ENCODE measurements at places on chromosomes 11 and 22.

GRCh38 chr11:12445001-12445400 is 67.6 kb downstream of the PARVA start:
- no peak for DNase-seq

DNA sequence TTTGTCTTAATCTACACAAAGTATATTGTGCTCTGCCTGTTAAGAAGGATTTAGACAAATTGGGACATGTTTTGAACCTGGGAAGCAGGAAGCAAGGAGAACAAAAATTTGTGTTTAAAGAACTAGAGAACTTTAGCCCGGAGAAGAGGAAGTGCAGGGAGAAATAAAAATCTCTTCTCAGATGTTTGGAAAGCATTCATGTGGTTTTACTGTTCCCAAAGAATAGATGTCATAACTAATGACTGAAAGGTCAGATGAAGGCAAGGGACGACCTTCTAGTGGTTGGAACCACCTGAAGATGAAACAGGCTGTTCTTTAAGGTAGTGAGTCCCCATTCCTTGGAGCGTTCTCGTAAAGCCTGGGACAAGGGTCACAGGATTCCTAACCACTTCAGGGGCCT is 38.3 kb downstream of the IRAG1 start:
- DNase-seq = no peak

DNA sequence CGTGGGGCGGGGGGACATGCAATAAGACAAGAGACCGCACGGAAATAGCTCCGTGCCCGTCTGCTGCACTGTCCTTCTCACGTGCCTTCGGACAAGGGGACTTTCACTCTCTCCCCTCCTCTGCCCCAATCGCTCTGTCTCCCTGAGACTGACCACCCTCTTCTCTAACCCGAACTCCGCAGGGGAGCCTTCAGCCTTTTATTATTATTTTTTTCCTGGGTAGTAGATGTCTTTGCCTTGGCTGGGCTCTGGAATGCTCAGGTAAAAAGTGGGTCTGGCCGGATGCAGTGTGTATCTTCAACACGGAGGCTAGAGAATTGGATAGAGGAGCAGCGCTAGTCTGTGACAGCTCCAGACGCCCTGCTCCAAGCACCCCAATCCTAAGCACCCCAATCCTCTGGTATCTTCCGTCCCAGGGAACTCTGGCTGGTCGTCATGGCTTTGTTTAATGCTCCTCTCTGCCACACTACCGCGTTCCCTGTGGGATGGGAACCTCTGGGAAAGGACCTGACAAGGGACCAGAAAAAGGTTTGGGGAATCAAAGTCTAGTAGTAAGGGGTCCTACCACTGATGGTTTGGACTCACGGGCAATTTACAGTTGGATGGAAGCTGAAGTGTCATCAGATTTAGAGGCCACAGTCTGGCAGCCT is 25.1 kb upstream of the ROBO3 start:
- DNase-seq = no peak

- DNase-seq = no peak
Observed at GRCh38 chr22:40510631-40511364, 125.7 kb downstream of the MRTFA start.

GRCh38 chr11:107824668-107825369 is 33.8 kb downstream of the SLC35F2 start:
- DNase-seq = no peak

Measured in right forelimb (tissue), 1 donor.